Breast epithelium (tissue), 4 donors: ENCODE measurements at places on chromosomes 7 and 10. TPM values are rescaled to one million over a fixed set of nuclear protein-coding genes. Genes with fewer than 3 reads are reported as not detected.
A peak's percentile ranks its signal among the peaks of the same experiment; 100 is the strongest.

Gene PLA2G12B
- total RNA-seq, result not detected

Gene PKD2L1
- total RNA-seq, result 1.5 TPM

Gene OPN4
- not detected for total RNA-seq

DNA sequence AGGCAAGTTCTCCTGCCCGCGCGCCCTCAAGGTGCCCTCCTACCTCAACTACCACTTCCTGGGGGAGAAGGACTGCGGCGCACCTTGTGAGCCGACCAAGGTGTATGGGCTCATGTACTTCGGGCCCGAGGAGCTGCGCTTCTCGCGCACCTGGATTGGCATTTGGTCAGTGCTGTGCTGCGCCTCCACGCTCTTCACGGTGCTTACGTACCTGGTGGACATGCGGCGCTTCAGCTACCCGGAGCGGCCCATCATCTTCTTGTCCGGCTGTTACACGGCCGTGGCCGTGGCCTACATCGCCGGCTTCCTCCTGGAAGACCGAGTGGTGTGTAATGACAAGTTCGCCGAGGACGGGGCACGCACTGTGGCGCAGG is 1.4 kb downstream of the FZD1 start:
- H3K27ac ChIP-seq, result peak overlapping the region; percentile 95
- H3K36me3 ChIP-seq, result no peaks in the 10 kb centered on the region
- H3K4me1 ChIP-seq, result no peaks in the 10 kb centered on the region

- peak overlapping the region; percentile 66 for H3K4me3 ChIP-seq
- no peaks in the 10 kb centered on the region for H3K4me1 ChIP-seq
- peak overlapping the region; percentile 88 for H3K27ac ChIP-seq
- no peak for DNase-seq
Observed at GRCh38 chr7:94654783-94655125, 1.2 kb downstream of the SGCE start.

- DNase-seq, result no peak
- no peaks in the 10 kb centered on the region for H3K27me3 ChIP-seq
- no peak overlapping the region for H3K27ac ChIP-seq
- H3K4me3 ChIP-seq, result no peak overlapping the region
Observed at GRCh38 chr7:149228831-149229471, 10.5 kb upstream of the ZNF212 start.

DNA sequence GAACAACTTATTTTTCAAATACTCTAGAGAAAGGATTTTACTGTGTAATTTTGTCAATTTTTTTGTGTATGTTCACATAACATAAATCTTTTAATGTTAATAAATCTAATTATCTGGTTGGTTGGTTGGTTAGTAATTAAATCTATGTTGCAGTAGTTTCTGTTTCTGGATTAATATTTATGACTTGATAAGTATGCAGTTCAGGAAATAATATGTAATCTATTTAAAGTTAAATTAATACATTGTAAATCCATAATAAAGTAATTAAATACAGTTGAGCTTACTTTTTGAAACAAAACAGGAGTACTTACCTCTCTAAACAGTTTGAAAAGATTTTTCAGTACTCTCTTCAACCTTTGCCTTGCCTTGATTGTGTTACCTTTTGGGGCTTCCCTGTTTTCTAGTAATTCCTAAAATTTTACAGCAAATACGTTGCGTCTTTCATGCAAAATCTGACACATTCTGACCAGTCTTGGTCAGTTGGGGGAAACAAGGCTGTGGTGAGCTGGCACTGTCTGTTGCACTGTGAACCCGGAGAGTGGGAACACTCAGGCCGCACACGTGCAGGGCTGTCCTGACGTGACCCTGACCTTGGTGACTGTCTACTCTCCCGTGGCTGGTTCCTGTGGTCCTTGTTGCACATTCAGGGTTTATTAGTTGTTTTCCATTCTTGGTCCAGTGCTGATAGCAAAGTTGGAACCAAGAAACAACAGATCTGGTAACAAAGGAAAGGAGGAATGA is 45.6 kb upstream of the FGL2 start:
- no peaks in the 10 kb centered on the region for H3K4me1 ChIP-seq
- no peak overlapping the region for H3K4me3 ChIP-seq
- no peaks in the 10 kb centered on the region for H3K27me3 ChIP-seq
- no peaks in the 10 kb centered on the region for H3K36me3 ChIP-seq
- DNase-seq, result no peak

GRCh38 chr7:101457001-101457750 is 94.5 kb downstream of the COL26A1 start:
- DNase-seq, result no peak
- H3K4me1 ChIP-seq, result no peaks in the 10 kb centered on the region
- H3K27me3 ChIP-seq, result no peaks in the 10 kb centered on the region
- H3K27ac ChIP-seq, result no peak overlapping the region
- no peaks in the 10 kb centered on the region for H3K36me3 ChIP-seq
- no peak overlapping the region for H3K4me3 ChIP-seq

- H3K27ac ChIP-seq, result no peak overlapping the region
- H3K27me3 ChIP-seq, result no peaks in the 10 kb centered on the region
- no peaks in the 10 kb centered on the region for H3K36me3 ChIP-seq
- H3K4me3 ChIP-seq, result no peak overlapping the region
Observed at GRCh38 chr10:76010703-76011102, 579.3 kb downstream of the LRMDA start.

GRCh38 chr7:155506854-155507337 is 39.5 kb downstream of the CNPY1 start:
- H3K36me3 ChIP-seq, result no peaks in the 10 kb centered on the region
- H3K4me3 ChIP-seq, result no peak overlapping the region
- peaks cover 91% of the 10 kb centered on the region for H3K27me3 ChIP-seq
- DNase-seq, result no peak
- H3K27ac ChIP-seq, result no peak overlapping the region

GRCh38 chr7:88091988-88092675 is 127.7 kb downstream of the SRI start:
- no peaks in the 10 kb centered on the region for H3K4me1 ChIP-seq
- no peaks in the 10 kb centered on the region for H3K27me3 ChIP-seq
- H3K4me3 ChIP-seq, result no peak overlapping the region
- no peaks in the 10 kb centered on the region for H3K36me3 ChIP-seq
- DNase-seq, result no peak

DNA sequence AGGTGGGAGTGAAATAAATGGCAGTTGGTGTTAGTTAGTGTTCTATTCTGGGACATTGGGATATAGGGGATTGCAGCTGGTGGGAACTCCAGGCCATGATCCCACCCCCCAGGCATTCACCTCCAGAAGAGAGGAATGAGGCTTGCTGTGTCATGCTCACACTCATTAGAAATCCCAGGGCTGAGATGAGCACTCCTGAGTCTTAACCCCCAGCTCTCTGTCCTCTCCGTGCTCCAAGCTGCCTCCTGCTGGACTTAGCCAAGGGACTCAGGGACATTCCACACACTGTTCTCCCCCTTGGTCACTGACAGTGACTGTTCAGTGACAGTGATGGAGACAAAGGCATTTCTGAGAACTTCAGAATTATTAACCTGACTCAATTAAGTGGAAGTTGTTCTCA is 21.5 kb downstream of the CYP26A1 start:
- H3K27ac ChIP-seq, result no peak overlapping the region
- no peaks in the 10 kb centered on the region for H3K27me3 ChIP-seq
- H3K4me3 ChIP-seq, result no peak overlapping the region
- no peaks in the 10 kb centered on the region for H3K36me3 ChIP-seq
- no peak for DNase-seq
- H3K4me1 ChIP-seq, result no peaks in the 10 kb centered on the region

- no peaks in the 10 kb centered on the region for H3K27me3 ChIP-seq
- DNase-seq, result no peak
- no peaks in the 10 kb centered on the region for H3K36me3 ChIP-seq
Observed at GRCh38 chr10:5462841-5463293, 36.5 kb downstream of the CALML5 start.

- H3K4me1 ChIP-seq, result peaks cover 5% of the 10 kb centered on the region
- no peak overlapping the region for H3K4me3 ChIP-seq
- H3K27ac ChIP-seq, result no peak overlapping the region
- no peak for DNase-seq
- H3K27me3 ChIP-seq, result no peaks in the 10 kb centered on the region
Observed at GRCh38 chr7:116805100-116805544, 57.3 kb upstream of the CAPZA2 start.

DNA sequence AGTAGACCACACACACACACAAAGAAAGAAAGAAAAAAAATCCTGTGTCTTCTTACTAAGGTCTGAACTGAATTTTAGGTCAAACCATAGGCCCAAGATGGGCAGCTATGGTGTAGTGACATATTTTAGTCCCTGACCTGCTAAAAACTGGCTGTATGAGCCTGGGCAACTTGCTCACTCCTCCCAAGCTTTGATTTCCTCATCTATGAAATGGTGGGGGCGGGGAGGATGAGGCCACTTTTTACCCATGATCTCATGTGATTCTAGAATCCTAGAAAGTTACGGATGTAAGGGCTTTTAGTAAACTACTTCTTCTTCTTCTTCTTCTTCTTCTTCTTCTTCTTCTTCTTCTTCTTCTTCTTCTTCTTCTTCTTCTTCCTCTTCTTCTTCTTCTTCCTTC is 6.1 kb upstream of the CCL24 start:
- H3K4me3 ChIP-seq, result no peak overlapping the region
- no peaks in the 10 kb centered on the region for H3K4me1 ChIP-seq
- H3K27me3 ChIP-seq, result no peaks in the 10 kb centered on the region
- no peak overlapping the region for H3K27ac ChIP-seq
- no peaks in the 10 kb centered on the region for H3K36me3 ChIP-seq

DNA sequence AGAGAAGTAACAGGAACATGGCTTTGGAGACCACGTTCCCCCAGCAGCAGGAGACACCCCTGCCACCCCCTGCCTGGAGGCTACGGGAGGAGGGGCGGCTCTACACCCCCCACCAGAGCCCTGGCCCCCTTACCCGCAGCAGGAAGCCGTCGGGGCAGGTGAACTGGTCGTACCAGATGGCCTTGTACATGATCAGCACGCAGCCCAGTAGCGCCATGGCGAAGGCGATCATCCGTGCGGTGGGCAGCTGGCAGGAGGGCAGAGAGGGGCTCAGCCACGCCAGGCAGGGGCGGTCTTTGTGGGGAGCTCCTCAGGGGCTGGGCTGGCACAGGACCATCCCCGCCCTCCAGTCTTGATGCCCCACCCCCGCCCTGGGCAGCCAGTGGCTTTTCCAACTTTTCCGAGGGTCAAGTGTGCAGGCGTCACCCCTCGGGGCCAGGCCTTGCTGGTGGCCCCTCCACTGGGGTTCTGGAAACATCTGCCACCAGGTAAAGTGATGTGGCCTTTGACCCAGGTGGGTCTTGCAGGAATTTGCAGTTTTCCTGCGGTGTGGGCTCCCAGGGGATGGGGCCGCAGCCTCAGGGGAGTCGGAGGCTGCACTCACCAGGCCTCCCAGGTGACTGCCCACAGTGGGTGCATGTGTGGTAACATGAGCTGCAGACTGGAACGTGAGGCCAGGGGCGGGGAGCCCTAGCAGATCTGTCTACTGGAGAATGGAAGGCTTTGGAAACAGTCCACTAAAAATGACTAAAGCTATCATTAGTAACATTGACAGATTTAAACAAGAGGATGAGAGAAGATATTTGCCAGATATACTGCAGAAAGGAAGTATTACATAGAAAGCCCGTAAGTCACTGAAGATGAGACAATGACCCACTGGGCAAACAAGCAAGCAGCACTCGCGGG is 9.7 kb downstream of the CALY start:
- DNase-seq, result no peak
- peaks cover 5% of the 10 kb centered on the region for H3K4me1 ChIP-seq
- H3K27me3 ChIP-seq, result peaks cover 56% of the 10 kb centered on the region
- H3K27ac ChIP-seq, result no peak overlapping the region
- H3K4me3 ChIP-seq, result no peak overlapping the region
